ENCODE measurements at places on chromosomes 1 and 21.

- DNase-seq: no peak
These were observed 328.2 kb downstream of the KCTD3 start for GRCh38 chr1:215895276-215895675.

GRCh38 chr1:32925403-32926162 is 24.4 kb upstream of the TMEM54 start:
- no peak for DNase-seq

GRCh38 chr1:116334868-116335635 is 38.0 kb upstream of the ATP1A1 start:
- DNase-seq: no peak

DNA sequence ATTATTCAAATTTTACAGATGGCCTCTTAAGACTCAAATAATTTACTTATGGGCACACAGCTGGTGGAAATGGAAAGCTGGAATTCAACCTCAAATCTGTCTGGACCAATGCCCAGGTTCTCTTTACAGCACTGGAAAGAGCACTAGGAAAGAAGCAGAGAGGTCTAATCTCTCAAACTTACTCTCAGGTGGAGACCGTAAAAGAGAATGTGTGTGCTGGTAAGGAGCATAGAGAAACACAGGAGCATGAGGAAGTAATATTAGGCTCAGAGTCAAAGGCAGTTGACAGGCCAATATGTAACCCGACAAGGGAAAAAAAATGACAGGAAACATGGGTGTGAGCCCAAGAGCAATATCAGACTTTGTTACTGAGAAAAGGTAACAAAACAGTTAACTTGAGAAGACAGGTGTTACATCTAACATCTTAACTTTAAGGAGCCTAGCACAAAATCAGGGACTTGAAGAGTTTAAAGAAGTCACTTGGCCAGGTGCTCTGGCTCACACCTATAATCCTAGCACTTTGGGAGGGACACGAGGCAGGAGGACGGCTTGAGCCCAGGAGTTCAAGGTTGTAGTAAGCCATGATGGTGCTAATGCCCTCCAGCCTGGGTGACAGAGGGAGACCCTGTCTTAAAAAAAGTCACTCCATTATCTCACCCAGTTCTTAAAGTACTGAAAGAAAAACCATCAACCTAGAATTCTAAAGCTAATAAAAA is 20.7 kb downstream of the PPP1R15B start:
- DNase-seq: no peak

DNA sequence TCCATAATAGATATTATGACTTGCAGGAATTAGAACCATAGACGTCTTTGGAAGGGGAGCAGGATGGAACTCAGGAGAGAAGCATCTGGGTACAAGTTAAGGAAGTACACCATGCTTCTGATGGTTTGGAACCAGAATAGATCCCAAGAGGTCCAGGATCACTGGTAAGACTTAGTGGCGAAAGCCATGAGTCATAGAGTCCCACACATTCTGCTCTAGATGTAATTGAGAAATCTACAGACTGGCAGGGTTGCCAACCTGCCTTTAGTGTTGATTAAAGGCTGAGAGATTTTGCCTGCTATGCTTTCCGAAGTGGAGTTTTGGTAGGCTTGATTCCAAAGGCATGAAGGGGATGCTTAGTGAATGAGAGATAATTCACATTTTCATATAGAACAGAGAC is 57.1 kb upstream of the C1orf87 start:
- no peak for DNase-seq

GRCh38 chr21:38898422-38899096 is 92.8 kb downstream of the ETS2 start:
- DNase-seq: no peak

- DNase-seq: no peak
These were observed 15.9 kb upstream of the CD58 start for GRCh38 chr1:116586741-116587143.

- DNase-seq: no peak
These were observed 35.7 kb upstream of the VAV3 start for GRCh38 chr1:108000620-108001111.
